Kidney (tissue), 22 donors: ENCODE measurements at places on chromosomes 11 and 22. TPM values are rescaled to one million over a fixed set of nuclear protein-coding genes. Genes with fewer than 3 reads are reported as not detected.

The RIMBP3C gene
- total RNA-seq = 0.22 TPM

The GRIA4 gene
- total RNA-seq = not detected

The DENND6B gene
- 16.7 TPM for total RNA-seq

The AIP gene
- total RNA-seq = 61.5 TPM

The LSP1 gene
- 26.1 TPM for total RNA-seq

The TSPAN32 gene
- total RNA-seq = 6.1 TPM

The FGF4 gene
- total RNA-seq = not detected

The OR51I1 gene
- 0.35 TPM for total RNA-seq

The CYTH4 gene
- 30.2 TPM for total RNA-seq

The APLNR gene
- 5.3 TPM for total RNA-seq

The MRGPRX3 gene
- not detected for total RNA-seq

The LRRC4C gene
- 1.6 TPM for total RNA-seq
